ENCODE measurements at places on chromosomes 3 and 15.

- no peak for DNase-seq
These were observed 401 bp downstream of the RAMAC start for GRCh38 chr15:82986442-82986780.

- DNase-seq, result no peak
These were observed 39.3 kb upstream of the LACTB start for GRCh38 chr15:63082366-63082765.

- no peak for DNase-seq
These were observed 73.0 kb upstream of the PROK2 start for GRCh38 chr3:71857956-71858355.

- DNase-seq, result no peak
These were observed 582 bp downstream of the CGNL1 start for GRCh38 chr15:57376696-57377477.

GRCh38 chr3:151085889-151086483 lies 522 bp downstream of the MED12L start:
- DNase-seq, result no peak

- no peak for DNase-seq
These were observed 25.4 kb upstream of the SLC25A26 start for GRCh38 chr3:66195347-66195783.

DNA sequence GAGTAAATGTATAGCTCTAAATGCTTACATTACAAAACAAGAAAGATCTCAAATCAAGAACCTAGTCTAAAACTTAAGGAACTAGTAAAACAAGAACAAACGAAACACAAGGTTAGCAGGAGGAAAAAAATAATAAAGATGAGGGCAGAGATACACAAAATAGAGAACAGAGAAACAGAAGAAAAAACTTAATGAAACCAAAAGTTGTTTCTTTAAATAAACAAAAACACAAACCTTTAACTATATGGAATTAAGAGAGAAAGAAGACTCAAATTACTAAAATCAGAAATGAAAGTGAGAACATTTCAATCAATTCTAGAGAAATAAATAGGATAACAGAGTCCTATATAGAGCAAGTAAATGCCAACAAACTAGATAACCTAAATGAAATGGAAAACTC lies 59.6 kb downstream of the DLG1 start:
- DNase-seq, result no peak

- no peak for DNase-seq
These were observed 66.8 kb downstream of the IQSEC1 start for GRCh38 chr3:13006216-13006990.

DNA sequence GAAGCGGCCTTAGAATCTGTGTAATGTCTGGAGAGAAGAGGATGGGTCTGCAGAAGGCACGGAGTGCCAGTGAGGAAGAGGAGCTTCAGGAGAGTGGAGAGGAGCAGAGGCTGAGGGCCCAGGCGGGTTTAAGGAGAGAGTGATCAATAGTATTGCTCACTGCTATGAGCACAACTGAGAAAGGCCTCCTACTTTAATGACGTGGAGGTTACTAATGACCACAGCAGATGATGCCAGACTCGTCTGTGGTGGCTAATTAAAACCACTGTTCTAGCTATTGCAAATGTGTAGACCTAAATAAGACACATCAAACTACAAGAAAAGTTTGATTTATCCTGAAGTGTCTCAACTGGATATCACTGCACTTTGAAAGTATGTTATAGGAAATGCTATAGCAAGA lies 33.2 kb downstream of the MTMR10 start:
- no peak for DNase-seq

- no peak for DNase-seq
These were observed 126.8 kb downstream of the GSK3B start for GRCh38 chr3:119967353-119968006.

DNA sequence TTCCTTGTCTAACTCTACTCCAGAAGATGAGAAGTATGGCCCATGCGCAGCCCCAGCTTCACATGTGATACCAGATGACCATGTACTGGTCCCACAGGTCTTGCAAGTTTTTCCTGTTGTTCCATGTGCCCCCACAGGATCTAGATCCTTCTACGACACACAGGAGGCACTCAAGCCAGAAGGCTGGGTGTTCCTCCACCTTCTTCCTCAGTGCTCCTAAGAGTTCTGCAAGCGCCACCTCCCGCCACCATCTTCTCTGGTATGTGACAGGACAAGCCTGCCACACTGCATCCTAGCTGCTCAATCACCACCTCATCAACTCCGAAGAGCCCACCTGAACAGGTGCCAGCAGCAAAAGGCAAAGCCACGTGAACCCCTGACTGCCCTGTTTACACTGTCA lies 43.1 kb downstream of the XXYLT1 start:
- no peak for DNase-seq

GRCh38 chr15:80240276-80240675 lies 11.7 kb downstream of the CTXND1 start:
- DNase-seq, result no peak

DNA sequence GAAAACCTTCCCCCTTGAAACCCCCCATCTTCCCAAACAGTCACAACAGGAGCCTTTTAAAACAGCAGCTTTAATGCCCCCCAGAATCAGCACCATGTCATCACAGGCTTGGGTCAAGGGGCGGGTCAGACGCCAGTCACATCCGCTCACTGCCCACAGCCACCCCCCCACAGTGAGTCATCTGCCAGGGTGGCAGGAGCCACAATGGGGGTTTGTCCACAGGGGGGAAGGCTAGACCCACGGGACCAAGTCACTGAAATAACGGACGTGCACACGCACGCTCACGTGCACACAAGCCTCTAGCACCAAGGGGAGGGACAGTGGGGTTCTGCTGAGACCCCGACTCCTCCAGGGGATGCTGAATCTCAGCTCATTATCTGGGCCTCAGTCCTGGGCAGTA lies 441 bp upstream of the UCN2 start:
- DNase-seq, result no peak

- DNase-seq, result no peak
These were observed 255.3 kb upstream of the IL12A start for GRCh38 chr3:159733194-159733860.

- DNase-seq, result no peak
These were observed 187.2 kb downstream of the EPHA6 start for GRCh38 chr3:97001611-97002010.

- DNase-seq, result no peak
These were observed 5.8 kb upstream of the DIS3L start for GRCh38 chr15:66287461-66288057.

DNA sequence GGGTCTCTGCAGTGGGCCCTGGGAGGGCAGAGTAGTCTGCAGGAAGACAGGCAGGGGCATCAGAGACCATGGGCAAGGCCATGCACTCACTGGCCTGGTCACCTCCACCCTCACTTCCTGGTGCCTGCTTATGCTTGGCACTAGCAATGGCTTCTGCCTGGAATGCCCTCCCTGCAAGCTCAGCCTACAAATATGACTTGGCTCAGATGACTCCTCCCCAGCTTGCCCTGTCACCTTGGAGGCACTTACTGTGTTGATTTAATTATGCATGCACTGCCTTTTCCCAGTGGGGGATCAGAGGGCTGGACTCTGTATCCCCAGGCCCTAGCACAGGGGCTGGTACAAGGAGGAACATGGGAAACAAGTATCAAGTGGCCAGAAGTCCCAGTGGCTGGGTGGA lies 7.8 kb downstream of the C3orf18 start:
- DNase-seq, result no peak

GRCh38 chr15:74709892-74710291 lies 14.1 kb upstream of the EDC3 start:
- DNase-seq, result no peak

DNA sequence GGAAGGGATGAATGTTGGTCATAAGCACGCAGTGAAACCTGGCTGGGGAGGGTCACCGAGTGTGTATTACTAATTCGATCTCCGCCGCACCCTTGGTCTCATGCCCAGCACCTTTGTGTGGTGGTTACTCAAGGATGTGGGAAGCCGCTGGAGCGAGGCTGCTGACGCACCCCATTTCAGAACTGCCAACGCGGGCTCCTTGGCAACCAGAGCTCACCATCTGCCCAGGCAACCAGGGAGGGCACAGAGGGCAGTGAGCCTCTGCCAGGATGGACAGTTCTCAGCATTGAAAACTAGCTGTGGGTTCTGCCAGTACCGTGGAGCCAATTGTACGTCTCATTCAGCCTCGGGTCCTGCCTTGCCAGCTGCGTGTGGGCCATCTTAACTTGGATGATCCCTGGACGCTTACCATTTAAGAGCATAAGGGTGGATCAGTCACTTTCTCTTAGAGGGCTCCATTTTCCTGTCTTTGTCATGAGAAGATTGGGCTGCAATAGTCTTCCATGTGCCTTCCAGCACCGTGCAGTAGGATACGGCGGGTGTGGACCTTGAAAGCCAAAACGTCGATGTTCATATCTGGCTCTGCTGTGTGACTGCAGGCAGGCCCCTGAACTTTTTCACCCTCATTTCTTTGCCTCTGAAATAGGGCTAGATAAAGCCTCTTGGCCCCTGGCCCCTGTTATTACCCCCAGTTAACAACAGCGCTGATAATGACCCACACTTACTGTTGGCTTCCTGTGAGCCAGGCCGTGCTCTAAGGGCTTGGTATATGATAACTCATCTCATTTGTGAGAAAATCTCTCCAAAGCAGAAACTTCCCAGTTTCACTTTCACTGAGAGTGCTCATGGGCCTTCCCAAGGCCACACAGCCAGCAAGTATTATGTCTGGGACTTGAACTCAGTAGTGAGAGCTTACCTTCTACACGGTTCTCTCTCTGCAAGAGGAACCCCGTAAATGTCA lies 238.8 kb downstream of the OPA1 start:
- no peak for DNase-seq

GRCh38 chr3:39327746-39328349 lies 1.7 kb upstream of the CCR8 start:
- DNase-seq, result no peak

- DNase-seq, result no peak
These were observed 50.8 kb downstream of the LYSMD4 start for GRCh38 chr15:99682455-99682854.

DNA sequence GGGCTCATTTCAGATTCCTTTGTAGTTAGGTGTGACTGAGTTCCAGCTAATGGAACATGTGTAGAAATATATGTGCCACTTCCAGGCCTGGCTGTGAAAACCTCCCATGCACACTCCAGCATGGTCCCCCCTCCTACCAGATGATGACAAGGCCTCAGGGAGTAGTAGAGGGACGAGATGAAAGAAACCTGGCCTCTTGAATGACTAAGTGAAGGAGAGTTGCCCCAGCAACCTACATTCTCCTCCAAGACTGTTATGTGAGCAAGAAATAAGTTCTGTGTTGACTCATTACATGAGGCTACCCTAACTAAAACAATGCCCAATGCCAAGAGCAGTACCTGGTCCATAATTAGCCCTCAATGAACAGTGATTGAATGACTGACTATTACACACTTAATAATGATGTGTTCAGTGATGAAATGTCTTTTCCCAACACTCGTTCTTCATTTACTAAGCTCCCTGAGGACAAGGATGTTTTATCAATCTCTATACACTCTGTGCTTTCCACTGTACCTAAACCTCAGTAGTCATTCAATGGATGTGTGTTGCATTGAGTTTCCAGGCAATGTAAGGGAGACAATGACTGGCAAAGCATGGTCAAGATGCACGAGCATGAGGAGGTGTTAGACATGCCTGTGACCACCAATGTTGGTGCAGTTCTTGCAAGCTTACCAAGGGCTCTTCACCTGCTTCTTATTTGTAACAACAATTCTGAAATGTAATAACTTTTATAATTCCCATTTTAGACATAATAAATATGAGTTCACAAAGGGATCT lies 62.0 kb upstream of the BCL6 start:
- DNase-seq, result no peak

- DNase-seq, result no peak
These were observed 34.9 kb downstream of the FLNB start for GRCh38 chr3:58042947-58043707.

DNA sequence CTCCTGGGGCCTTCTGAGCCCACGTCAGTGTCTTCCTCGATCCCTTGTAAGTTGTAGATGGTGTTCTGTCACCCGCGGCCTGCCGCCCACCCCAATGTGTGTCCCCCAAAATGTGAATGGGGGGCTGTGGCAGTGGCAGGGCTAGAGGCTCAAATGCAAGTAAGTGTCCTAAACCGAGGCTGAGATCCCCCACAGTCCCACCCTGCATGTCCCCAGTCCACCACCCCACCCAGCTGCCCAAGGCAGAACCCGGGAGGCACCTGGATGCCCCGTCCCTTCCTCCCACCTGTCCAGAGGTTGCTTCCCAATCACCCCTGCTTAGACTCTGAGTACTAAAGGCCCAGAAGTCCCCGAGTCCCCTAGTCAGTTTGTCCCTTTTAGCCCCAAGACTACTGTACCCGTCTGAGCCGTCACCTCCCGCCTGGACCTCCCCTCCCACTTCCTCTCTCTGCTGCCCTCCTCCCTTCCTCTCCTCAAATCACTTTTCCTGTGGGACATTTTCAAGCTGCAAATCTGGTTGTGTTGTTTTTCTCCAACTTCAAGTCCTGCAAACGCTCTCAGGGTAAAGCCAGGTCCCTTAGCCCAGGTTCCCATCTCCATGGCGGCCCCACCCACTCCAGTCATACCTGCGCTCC lies 11.8 kb upstream of the PLXND1 start:
- DNase-seq, result no peak

DNA sequence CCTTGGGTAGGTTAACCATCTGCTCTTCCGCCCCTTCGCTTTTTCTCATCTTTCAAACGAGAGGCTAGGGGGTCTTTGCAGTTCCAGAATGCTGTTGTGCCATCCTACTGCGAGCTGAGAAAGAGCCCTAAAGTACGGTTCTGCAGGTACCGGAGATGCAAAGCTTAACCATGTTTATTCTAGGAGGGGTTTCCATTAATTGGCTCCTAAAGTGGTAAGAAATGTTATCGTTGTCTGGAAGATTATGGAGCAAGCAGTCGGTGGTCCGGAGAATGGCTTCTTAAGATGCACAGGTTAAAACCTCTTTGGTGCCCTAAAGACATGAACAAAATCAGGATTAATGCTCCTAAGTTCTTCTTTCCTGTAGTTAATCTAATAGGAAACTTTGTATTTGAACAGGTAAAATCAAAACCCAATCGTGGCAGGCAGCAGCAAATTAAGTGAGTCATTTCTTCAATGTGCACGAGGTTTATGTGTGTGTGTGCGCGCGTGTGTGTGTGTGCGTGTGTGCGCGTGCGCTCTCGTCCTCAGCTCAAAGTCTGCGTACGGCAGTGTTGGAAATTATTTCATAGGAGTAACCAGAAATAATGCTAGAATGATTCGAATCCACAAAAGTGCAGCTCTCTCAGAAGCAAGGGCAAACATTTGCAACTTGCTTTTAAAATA lies 772 bp downstream of the FAM81A start:
- DNase-seq, result no peak

GRCh38 chr3:51501833-51502561 lies 2.2 kb upstream of the DCAF1 start:
- DNase-seq, result peak; percentile 67

DNA sequence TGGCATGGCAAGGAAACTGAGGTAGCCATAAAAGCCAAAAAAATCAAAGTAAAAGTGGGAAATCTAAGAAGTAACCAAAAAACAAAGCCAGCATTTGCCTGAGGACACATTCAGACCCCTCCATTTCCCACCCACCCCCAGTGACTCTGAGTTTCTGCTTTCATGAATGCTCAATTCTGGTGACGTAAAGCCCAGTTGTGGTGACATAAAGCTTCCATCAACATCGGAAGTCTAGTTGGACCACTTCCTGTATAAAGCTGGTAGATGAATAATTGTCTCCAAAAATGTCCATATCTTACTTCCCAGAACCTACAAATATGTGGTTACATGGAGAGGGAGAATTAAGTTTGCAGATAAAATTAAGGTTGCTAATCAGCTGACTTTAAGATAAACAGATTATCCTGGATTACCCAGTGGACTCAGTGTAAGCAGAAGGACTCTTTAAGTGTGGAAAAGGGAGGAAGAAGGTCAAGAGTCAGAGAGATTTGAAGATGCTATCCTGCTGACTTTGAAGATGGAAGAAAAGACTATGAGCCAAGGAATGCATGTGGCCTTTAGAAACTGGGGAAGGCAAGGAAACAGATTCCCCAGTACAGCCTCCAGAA lies 62.0 kb upstream of the ST3GAL6 start:
- no peak for DNase-seq

Data from activated CD8-positive, alpha-beta memory T cell treated with anti-CD3 and anti-CD28 coated beads for 48 hours (primary cell).